ENCODE measurements at places on chromosomes 16 and 17.

DNA sequence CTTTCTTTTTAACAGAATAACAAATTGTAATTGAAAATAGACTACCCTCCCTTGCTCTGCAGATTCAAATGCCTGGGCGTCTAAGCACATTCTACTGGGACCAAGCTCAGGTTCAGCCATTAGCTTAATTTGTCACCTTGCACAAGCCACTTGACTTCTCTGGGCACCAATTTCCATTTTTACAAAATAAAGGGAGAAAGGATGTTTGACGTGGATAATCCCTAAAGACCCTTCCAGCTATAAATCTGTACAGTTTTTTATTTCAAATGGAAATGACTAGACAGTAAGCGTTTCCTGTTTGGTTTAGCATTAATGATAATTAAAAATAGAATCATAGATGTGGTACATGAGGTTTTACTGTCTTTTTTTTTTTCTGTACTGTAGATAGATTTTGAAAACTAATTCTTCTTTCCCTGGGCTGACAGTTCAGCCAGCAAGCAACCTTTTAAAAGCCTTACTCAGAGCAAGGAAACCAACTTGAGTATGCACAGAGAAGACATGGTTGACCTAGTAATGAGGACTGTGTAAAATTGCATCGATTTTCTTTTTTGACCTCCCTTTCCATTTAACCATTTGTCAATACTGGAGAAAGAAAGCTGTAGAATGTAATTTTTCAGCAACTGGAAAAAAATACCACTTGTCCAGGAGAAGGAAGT lies 1329.5 kb upstream of the CDH8 start:
- DNase-seq: no peak

- DNase-seq: no peak
Measured at GRCh38 chr17:45043813-45044540, 7.5 kb downstream of the DCAKD start.

DNA sequence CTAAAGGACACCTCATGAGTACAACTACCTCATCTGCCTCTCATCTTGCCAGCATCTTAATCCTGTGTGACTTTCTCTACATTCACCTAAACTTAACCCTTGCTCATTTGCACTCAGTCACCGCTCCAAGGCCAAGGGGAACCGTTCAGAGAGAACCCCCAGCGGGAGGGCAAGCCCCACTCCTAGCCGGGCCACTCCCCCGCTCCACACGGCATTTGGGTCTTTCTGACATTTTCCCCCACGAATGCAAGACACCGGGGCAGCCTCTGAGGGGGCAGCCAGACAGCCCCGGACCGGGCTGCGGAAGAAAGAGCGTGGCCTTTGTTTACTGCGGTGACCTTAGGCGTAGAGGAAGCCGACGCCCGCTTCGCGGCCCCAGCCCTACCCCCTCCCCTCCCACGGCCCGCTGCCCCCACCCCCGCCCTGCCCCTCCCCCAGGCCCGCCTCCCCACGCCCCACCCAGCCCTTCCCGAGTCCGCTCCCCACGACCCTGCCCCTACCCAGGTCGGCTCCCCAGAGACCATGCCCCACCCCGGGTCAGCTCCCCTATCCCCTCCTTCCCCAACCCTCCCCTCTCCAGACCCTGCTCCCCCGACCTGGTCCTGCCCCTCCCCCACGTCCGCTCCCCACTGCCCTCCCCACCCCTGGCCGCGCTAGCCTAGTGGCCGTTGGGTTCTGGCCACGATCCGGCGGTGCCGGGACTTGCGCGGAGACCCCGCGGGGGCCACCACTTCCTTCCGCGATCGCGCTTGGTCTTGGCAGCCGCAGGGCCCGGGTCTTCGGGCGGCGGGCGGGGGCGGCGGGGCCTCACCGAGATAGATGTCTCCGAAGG lies 789 bp downstream of the CSNK1D start:
- DNase-seq: peak; percentile 54

DNA sequence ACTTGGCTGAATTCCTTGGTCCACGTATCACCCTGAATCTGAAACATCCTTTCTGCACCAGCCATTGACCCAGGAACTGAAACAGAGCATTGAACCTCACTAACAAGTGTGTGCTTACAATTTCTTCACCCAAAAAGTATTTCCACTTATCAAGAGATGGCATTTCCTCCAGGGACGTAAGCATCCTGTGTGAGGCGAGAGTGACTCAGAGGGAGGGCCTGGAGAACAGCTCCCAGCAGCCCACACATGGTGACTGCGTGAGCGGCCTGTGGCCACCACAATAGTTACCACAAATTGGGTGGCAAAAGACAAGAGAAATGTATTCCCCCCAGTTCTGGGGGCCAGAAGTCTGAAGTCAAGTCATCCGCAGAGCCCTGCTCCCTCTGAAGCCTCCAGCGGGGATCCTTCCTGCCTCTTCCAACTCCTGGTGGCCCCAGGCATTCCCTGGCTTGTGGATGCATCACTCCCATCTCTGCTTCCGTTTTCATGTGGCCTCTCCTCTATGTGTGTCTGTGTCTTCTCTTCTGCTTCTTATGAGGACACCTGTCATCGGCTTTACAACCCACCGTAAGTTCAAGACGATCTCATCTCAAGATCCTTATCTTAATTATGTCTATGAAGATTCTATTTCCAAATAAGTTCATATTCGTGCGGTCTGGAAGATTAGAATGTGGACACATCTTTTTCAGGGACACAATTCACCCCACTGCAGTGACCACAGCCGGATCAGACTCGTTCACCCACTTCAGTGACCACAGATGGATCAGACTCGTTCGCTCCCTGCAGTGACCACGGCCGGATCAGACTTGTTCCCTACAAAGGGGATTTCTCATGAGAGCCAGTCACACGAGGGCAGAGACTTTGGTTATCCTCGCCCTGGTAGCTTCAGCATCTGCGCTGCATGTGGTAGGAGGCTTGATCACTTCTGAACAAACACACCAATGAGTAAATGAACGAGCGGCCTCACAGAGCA lies 122.6 kb upstream of the FOXF1 start:
- DNase-seq: peak; percentile 90

DNA sequence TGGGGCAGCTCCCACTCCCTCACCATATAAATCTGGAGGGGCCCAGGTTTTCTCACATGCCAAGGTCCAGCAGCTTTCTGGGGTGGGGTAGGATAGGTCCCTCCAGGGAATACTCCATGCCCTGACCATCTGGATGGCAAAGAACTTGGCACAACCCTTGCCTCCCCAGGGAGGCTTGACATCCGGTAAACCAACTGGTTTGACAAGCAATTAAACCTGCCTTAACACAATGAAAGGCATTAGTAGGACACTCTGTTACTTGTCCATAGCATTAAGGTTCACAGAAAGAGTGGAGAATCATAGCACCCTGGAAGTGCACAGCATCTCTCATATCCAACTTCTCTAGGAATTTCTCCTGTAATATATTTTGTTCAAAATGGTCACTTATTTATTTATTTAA lies 63.9 kb upstream of the MAF start:
- DNase-seq: no peak
